A172 (cell line): ENCODE measurements at places on chromosomes 3 and 15. TPM values are rescaled to one million over a fixed set of nuclear protein-coding genes. Genes with fewer than 3 reads are reported as not detected.

SAMD7 gene
- total RNA-seq = not detected in 2 replicates

SPATA12 gene
- total RNA-seq = 0.47 and 1.9 TPM in 2 replicates

GOLGA6L7 gene
- not detected in 2 replicates for total RNA-seq

GRCh38 chr3:159260049-159260662 lies 458.3 kb downstream of the MFSD1 start:
- peak; percentile 54 for DNase-seq

- DNase-seq = no peak
Measured at GRCh38 chr15:25185156-25185710, 230.4 kb downstream of the SNRPN start.

DNA sequence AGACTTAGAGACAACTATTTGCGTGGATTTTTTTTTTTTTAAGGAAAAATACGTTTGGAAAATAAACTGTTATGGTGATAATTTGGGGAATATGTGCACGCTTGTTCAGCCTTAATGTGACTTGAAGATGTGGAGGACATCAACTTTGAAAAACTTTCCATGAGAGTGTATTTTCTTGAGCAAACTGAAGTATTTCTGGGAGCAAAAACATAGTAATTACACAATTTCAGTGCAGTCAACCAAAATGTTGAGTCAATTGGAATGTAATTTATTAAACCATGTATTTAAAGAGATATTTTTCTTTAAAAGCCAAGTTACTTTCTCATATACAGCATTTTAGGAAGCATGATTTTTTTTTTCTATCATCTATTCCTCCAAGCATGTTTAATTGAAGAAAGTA lies 80.3 kb upstream of the FLNB start:
- DNase-seq = no peak

DNA sequence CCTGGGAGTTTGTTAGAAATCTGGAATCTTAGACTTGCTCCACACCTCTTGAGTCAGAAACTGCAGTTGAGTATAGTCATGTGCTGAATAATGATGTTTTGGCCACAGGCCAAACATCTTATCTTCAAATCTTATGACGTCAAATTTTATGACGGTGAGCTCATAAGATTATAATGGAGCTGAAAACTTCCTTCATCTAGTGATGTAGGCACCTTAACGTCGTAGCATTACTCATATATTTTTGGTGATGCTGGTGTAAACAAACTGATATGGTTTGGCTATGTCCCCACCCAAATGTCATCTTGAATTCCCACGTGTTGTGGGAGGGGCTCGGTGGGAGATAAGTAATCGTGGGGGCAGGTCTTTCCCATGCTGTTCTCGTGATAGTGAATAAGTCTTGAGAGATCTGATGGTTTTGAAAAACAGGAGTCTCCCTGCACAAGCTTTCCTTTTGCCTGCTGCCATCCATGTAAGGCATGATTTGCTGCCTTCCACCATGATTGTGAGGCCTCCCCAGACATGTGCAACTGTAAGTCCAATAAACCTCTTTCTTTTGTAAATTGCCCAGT lies 268.0 kb upstream of the PROK2 start:
- peak; percentile 13 for DNase-seq

LMAN1L gene
- total RNA-seq = not detected in 2 replicates

IL5RA gene
- not detected in 2 replicates for total RNA-seq

DNA sequence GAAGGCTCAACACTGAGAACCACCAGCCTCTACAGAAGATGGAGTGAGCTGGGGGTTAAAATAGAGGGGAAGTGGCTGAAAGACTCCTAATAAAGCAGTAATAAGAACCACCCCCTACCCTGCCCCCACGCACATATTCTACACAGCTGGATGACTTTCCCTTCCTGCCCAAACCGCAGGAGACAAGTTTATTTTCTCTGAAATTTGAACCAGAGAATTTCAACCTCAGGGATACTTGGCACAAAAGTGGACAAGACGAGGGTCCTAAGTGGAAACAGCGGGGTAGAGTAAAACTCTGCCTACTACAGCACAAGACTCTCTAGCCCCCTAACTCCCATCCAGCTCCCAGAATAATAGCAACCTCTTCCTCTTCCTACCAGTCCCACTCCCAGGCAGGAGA lies 28.4 kb downstream of the USF3 start:
- no peak for DNase-seq

SPSB4 gene
- total RNA-seq = 1.1 and 2.9 TPM in 2 replicates

- DNase-seq = peak; percentile 58
Measured at GRCh38 chr15:94206463-94207167, 24.7 kb upstream of the MCTP2 start.
